ENCODE measurements at places on chromosomes 16 and 17. TPM values are rescaled to one million over a fixed set of nuclear protein-coding genes. Genes with fewer than 3 reads are reported as not detected.

DNA sequence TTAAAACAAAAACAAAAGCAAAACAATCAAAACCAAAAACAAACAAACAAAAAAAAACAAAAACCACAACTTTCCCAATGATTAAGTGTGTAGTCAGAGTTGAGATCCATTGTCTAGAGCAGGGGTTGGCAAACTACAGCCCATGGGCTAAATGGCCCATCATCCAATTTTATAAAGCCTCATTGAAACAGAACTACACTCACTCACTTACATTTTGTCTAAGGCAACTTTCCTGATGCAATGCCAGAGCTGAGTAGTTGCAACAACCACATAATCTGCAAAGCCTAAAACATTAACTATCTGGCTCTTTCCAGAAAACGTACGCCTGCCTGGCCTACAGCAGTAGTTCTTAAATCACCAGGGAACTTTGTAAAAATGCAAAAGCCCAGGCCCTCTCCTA lies 124.1 kb downstream of the SOX9 start:
- no peak for DNase-seq

PTGES3L gene
- total RNA-seq, result 0.30 TPM

- no peak for DNase-seq
These were observed 5.0 kb upstream of the ADGRG1 start for GRCh38 chr16:57623251-57624043.

GRCh38 chr17:43857957-43858600 lies 11.1 kb downstream of the CD300LG start:
- no peak for DNase-seq

DNA sequence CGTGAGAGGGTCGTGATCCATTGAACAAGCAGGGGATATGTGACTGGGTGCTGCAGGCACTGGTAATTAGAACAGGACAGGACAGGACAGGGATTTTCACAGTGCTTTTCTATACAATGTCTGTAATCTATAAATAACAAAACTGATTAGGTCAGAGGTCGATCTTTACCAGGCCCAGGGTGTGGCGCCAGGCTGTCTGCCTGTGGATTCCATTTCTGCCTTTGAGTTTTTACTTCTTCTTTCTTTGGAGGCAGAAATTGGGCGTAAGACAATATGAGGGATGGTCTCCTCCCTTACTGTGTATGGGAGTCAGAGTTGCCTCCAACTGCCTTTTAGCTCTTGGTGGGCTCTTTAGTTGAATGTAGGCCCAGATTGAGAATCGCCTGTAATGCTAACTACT lies 1.5 kb upstream of the ZNF764 start:
- DNase-seq, result no peak

DNA sequence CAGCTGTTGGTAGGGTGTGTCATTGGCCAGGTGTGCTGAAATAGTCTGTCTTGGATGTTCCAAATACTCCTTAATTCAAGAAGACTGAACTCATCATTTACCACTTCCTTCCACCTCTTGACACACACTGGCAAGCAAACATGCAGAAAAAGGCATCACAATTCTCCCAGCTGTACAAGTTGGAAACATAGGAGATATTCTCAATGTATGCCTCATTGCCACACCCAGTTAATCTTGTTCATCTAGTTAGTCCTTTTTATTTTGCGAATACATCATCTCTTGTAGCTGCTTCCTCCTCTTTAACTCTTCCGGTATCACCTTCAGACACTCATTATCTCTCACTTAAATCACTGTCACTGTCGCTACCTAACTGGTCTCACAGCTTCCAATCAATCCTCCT lies 75.1 kb upstream of the GOT2 start:
- DNase-seq, result no peak

DNA sequence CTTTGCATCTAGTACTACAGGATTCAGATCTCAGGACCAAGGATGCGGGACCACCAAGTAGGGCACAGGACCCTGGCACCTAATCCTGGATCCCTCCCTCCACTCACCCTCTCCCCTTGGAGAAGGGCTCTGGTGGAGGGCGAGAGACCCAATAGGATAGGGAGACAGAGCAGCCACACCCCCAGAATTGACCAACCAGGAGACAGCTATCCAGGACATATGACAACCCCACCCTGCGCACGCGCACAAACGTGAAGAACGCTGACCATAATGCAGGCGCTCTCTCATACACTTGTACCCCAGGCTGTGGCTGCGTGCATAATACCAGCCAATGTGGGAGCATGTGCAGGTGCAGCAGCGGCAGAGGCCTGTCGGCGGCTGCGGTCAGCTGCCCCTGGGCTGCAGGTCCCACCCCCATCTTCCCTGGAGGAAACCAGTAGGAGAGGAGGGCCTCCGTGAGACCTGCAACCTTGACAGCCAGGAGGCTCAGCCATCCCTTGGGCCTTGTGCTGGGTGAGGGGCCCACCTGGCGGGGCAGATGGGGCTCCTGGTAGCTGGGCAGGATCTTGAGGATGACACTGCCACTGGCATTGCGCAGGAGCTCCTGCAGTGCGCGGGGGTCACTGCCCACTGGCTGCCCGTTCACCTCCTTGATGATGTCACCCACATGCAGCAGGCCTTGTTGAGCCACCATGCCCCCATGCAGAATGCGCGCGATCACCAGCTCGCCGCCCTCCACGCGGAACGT lies 25.4 kb downstream of the MPP2 start:
- DNase-seq, result no peak

DNA sequence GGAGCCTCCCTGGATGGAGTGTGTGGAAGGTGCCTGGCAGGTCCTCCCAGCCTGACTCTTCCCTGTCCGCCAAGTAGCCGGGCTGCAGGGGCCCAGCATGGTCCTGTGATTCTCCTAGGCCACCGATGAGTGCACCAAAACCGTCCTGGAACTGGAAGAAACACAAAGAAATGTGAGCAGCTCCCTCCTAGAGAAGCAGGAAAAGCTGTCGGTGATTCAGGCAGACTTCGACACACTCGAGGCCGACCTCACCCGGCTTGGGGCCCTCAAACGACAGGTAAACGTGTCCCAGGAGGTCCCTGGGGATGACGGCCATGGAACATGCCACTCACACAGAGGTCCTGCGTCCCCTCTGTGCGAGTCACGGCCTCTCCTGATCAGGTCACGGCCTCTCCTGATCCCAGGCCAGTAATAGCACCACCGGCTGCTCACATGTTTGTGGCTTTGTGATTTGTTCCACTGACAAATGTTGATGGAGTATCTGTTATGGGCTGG lies 4.2 kb upstream of the GAA start:
- no peak for DNase-seq

- no peak for DNase-seq
These were observed 2.0 kb upstream of the C17orf99 start for GRCh38 chr17:78144147-78144719.

- no peak for DNase-seq
These were observed at the start of gene MYH2 for GRCh38 chr17:10549096-10549842. TSS of gene MYH2 (minus strand) at chr17:10549658. CDS start at chr17:10547920, 1,738 bp downstream.

TBC1D3H gene
- total RNA-seq, result not detected

IGSF6 gene
- not detected for total RNA-seq

- no peak for DNase-seq
These were observed 32.7 kb downstream of the CMC2 start for GRCh38 chr16:80973991-80974390.

GRCh38 chr17:44627513-44628242 lies 28.6 kb upstream of the MEIOC start:
- DNase-seq, result no peak

- DNase-seq, result no peak
These were observed 510 bp downstream of the CRISPLD2 start for GRCh38 chr16:84820305-84820684.

DOC2B gene
- total RNA-seq, result 0.05 TPM

OR2C1 gene
- total RNA-seq, result not detected

FAM20A gene
- not detected for total RNA-seq

DNA sequence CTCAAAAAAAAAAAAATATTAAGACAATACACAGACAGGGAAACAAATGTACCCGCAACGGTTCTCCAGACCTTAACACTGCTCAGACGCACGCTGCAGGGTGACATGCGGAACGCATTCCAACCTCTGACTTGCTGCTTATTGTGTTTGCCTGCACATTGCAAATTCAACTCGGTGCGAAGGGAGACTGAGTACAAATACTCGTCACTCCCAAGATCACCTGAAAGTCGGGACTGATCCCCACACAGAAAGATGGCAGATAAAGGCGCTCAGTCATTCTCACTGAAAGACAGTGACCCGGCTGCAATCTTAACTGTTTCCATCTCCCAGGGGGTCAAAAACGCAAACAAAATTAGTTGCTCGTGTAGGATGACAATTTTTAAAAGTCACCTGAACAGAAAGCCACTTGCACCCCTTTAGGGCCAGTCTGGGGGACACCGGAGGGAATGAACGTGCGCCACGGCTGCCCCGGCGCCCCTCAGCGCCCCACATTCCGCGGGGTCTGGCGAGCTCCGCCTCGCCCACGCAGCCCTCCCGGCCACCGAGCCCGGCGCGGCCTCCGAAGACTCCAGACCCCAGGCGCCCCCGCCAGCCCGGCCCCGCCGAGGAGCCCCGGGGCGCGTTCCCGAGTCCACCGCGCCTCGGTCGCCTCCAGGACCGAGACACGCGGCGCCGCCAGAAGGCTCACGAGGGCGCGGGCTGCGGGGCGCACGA lies 589 bp downstream of the CLCN7 start:
- no peak for DNase-seq

DNA sequence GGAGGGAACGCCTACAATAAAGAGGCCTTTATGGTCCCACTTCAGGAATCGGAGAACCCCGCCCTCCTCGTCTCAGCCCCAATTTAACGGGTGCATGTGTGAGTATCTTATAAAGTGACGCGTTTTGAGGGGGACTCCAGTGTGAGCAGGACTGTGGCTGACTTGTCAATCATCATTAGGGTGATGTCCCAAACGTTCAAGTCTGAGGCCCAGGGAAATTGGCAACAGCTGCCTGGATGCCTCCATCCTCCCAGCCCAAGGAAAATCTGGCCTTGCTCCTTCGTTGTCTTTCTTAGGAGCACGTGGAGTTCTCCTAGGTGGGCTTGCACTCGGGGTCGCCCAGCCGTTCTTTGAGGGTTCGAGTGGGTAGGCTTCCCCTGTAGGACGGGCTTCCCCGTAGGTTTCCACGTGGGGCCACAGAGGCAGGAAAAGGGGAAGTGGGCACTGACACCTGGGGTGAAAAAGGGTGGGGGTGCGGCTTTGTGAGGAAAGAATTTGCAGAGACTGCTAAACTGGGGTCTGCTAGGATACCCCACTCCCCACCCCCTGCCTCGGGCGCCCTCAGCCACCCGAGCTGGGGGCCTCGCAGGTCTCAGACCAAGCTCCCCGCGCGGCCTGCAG lies 561 bp upstream of the HERPUD1 start:
- no peak for DNase-seq
